Epithelial cell of proximal tubule (primary cell): ENCODE measurements at places on chromosomes 12 and 14. TPM values are rescaled to one million over a fixed set of nuclear protein-coding genes. Genes with fewer than 3 reads are reported as not detected.

GRCh38 chr14:102625564-102626296 lies 33.3 kb downstream of the RCOR1 start:
- no peak for DNase-seq

DNA sequence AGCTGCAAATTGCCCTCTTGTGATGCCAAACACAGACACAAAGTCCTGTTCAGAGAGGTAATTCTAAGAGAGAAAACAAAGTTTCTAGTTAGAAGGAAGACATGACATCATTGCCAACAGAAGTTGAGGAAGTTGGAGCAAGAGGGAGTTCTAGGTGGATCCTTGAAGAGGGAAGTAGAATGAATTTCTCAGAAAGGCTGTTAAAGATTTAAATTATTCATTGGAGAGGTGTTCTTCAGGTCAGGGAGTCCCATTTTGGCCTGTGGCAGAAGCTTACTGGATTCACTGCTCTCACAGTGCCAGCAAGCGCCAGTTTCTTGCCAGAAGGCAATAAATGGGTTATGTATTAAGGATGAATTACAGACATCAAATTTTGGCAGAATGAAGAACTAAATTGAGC lies 15.3 kb downstream of the TSFM start:
- no peak for DNase-seq

DNA sequence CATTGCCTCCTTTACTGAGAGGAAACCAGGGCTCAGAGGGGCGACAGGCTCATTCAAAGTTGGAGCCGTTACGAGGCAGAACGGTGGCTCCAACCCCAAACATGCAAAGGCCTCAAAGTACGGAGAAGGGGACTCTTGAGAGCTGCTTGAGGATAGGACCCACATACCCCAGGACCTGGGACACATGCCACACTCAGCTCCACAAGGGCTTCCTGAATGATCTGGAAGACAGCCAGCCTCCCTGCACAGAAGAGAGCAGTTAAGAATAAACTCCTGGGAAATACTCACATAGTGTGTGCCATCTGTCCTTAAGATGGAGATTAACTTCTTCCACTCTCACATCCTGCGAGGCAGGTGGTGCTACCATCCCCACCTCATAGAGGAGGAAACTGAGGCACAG lies 26.6 kb upstream of the NXPH4 start:
- DNase-seq, result no peak

GDF3 gene
- not detected in 2 replicates for total RNA-seq

IFI27 gene
- total RNA-seq, result not detected in 2 replicates

CCDC38 gene
- total RNA-seq, result 0.06 TPM in 1 of 2 replicates, not detected in the other

SLC7A8 gene
- 1.4 and 3.3 TPM in 2 replicates for total RNA-seq

GRCh38 chr12:119258556-119258955 lies 76.0 kb upstream of the CCDC60 start:
- no peak for DNase-seq

DNA sequence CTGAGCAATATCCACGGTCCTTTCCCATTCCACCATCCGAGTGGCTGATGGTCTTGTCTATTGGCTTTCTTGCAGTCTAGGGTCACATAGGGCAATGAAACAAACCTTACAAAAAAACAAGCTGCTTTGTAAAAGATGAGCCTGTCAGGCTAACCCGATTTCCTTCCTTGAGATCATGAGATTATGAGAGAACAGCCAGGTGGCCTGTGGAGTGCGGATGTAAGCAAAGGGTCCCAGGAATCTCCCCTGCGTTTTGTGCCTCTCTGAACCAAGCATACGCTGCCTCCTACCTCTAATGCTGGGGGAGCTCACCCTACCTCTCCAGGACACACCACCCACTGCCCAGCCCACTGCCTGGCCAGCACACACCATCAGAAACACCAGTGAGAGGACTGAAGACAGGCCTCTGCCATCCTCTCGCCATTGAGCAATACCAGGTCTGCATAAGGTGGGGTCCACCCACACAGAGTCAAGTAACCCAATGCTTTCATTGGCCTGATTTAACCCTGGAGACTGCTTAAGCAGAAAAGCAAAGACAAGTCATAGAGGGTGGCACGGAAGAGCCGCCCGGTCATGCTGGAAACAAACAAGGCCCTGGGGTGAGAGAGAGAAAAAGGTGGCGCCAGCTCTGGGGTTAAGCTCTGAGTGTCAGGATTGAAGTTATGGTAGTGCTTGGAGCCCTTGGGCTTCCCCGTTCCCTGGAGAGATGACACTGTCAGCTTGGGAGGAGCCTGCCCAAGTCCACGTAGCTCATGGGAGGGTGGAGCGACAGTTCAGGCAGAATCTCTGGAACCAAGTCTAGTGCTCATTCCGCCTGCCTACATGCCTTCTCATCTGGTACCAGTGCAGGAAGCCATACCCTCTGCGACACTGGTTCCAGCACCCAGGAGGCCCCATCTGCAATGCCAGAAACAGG lies 46.6 kb downstream of the CALM1 start:
- DNase-seq, result no peak

DCN gene
- 1.6 and 12.5 TPM in 2 replicates for total RNA-seq

DNA sequence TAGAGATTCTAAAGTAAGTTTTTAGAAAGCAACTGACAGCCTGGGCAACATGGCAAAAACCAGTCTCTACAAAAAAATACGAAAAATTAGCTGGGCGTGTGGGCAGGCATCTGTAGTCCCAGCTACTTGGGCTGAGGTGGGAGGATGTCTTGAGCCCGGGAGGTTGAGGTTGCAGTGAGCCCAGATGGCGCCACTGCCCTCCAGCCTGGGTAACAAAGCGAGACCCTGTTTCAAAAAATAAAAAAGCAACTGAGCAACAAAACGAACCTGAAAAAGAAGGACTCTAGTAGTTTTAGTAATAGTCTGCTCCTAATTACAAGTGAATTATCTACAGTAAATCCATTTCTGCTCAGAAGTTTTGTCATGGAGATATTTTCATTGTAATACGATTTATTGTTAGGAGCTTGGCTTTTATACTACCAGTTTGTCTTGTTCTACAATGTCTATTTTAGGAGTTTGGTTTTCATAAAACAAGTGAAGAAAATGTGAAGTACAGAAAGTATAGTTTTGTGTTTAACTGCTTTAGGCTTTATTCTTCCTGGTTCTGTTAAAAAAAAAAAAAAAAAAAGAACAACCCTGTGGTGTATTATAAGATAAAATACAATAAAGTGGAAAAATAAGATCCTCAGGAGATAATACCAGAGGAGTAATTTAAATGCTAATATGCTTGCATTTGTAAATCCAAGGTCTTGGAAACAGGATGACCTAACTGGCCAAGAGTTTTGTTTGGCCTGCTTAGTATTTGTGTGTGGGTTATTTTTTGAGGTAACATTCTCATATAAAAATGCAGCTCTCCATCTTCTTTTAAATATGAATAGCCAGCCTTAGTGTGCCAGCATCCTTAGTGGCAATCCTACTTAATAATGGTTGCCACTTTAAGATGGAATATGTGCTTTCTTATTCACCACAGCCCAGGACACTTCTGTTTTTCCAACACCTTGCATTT lies 2.8 kb downstream of the TMX1 start:
- no peak for DNase-seq

KRT79 gene
- total RNA-seq, result 0.07 TPM in 1 of 2 replicates, not detected in the other

GRCh38 chr14:102806447-102806846 lies 29.2 kb downstream of the TRAF3 start:
- no peak for DNase-seq

PPP4R3A gene
- 31.0 and 49.0 TPM in 2 replicates for total RNA-seq

GRCh38 chr14:30681752-30682355 lies 59.7 kb downstream of the SCFD1 start:
- no peak for DNase-seq

DNA sequence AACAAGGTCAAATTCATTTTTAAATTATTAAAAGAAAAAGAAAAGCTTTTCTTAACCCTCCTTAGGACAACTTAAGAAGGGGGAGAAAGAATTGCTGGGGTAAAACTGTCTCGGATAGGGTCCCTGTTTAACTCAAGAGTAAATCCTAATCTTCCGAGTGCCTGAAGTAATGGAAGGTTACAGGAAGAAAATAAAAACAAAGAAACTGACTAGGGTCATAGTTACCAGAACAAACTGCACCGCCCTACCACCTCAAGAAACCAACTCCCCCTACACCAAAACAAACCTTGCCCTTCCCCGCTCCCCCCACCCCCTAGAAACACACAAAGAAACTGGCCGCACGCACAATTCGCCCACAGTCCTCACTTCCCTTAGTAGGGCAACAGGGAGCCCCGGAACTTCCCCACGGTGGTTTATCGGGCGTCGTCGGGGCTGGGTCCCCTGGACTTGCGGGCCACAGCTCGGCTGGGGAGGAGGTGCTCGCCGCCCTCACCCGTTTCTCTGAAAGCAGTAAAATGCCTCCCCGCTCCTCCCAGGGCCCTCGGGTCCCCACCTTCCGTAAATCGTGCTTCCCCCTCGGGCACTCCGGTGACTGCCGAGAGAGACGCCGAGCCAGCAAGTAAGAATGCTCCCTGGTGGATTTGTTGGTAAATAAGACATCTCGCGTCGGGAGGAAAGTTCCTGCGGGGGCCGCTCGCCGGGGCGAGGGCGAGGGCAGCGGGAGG lies 2.4 kb downstream of the SINHCAF start:
- no peak for DNase-seq

DNA sequence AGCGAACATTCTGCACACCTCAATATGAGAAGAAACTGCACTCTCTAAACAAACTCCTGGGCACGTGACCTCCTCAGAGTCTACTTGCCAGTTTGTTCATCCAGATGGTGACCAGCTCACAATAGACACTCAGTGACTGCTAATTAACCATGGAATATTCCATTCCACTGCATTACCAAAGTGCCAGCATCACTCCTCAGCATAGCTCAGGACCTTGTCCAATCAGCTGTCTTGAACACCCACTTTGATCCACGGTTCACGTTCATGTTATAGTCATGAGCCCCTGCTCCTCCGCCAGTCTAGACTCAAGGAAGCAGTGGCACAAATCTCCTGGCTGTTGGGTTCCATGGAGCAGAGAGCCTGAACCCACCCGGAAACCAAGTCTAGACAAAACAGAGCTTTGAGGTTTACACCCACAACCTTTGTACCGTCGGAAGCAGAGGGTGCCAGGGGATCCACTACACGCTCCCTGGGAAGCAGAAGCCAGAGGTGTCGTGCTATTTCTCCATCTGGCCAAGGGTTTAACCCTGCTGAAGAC lies 285.3 kb downstream of the ZFP36L1 start:
- no peak for DNase-seq

- DNase-seq, result no peak
These were observed 33.7 kb downstream of the LIMA1 start for GRCh38 chr12:50249464-50250182.

- peak; percentile 97 for DNase-seq
These were observed 10.6 kb downstream of the PHLDA1 start for GRCh38 chr12:76020731-76021672.

- DNase-seq, result no peak
These were observed 28.2 kb downstream of the DHRS2 start for GRCh38 chr14:23664207-23664885.

- DNase-seq, result no peak
These were observed 6.6 kb downstream of the TXNDC16 start for GRCh38 chr14:52545584-52546317.

- DNase-seq, result no peak
These were observed 165.6 kb downstream of the HELB start for GRCh38 chr12:66467932-66468331.

SERPINA12 gene
- not detected in 2 replicates for total RNA-seq

DNA sequence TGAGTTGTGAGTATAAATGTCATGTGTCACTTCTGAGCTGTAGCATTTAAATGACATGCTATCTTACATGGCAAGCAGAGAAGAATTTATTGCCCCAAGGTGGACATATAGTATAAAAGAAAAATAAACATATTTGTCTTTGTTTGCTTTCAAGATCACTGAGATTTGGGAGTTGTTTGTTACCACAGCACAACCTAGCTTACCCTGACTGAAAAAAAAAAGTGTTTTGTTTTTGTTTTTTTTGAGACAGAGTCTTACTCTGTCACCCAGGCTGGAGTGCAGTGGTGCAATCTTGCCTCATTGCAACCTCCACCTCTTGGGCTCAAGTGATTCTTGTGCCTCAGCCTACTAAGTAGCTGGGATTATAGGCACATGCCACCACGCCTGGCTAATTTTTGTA lies 596.5 kb downstream of the MED13L start:
- DNase-seq, result no peak

NABP2 gene
- total RNA-seq, result 22.7 and 60.8 TPM in 2 replicates
